CD4-positive, alpha-beta T cell treated with Interleukin-6 at 100 ng/mL for 8 hours (primary cell): ENCODE measurements at places on chromosomes 4 and X.

- DNase-seq, result no peak
Measured at GRCh38 chr4:154427149-154427548, 64.5 kb downstream of the DCHS2 start.

GRCh38 chrX:134444681-134445080 is 15.3 kb upstream of the HPRT1 start:
- no peak for DNase-seq

GRCh38 chr4:87120411-87121162 is 99.8 kb downstream of the KLHL8 start:
- DNase-seq, result no peak

- DNase-seq, result no peak
Measured at GRCh38 chr4:70099206-70099605, 49.0 kb downstream of the HTN1 start.

GRCh38 chr4:163107754-163108153 is 58.9 kb downstream of the NAF1 start:
- no peak for DNase-seq

DNA sequence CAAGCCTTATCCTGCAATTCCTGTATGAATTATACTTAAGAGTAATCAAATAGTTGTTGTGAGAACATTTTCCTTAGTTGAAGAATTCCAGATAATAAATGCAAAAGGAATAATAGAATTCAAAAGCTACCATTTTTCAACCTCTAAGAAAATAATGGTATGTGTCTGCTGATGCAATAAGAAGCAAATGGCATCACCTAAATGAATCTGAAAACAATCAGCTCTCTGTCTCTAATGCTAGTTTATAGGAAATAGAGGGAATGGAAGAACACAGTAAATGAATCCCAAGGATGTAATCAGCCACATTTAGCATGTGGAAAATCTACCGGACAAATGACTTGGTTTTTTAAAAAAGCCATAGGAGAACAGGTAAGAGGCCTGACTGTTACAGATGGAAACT is 115.1 kb downstream of the DCHS2 start:
- no peak for DNase-seq

DNA sequence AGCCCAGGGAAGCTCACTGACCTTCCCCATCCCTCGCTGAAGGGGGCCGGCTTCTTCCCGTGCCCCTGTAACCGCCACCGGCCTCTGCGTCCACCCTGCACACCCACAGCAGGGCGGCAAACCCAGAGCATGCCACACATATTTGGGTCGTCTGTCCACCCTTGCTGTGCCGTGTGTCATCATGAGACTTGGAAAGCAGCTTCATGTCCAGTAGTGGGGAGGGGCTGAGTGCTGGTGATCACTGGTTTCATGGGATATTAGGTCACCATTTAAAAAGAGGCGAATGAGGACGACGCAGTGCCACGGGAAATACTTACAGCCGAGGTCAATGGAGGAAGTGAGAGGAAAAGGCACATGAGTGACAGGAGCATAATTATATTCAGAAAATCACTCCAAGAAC is 74.8 kb downstream of the HTRA3 start:
- no peak for DNase-seq

DNA sequence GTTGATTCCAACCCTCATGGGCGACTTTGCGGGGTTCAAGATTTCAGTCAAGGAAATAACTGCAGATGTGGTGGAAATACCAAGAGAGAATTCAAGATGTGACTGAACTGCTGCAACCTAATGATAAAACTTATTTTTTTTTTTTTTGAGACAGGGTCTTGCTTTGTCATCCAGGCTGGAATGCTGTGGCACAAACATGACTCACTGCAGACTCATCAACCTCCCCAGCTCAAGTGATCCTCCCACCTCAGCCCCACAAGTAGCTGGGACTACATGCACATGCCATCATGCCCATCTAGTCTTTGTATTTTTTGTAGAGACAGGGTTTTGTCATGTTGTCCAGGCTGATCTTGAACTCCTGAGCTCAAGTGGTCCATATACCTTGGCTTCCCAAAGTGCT is 19.5 kb upstream of the WDFY3 start:
- DNase-seq, result no peak

GRCh38 chr4:88831031-88831430 is 133.4 kb upstream of the NAP1L5 start:
- no peak for DNase-seq

GRCh38 chrX:102697494-102697893 is 14.8 kb upstream of the GPRASP2 start:
- DNase-seq, result no peak

GRCh38 chrX:115390078-115390477 is 100.6 kb downstream of the LUZP4 start:
- no peak for DNase-seq

DNA sequence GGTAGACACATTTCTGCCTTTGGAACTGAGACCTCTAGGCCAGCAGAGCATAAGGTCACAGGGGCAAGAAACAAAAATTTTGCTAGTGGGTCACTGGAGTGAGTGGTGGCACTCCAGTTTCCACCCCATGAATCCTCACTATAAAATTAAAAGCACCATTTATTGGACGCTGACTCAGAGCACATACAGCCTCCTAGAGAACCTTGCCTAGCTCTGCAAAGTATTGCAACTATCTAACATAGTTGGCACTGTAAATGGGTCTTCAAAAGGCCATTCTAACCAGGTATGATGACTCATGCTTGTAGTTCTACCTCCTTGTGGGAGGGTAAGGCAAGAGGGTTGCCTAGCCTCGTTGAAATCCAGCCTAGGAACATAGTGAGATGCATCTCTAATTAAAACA is 25.1 kb downstream of the RRAGB start:
- DNase-seq, result no peak

DNA sequence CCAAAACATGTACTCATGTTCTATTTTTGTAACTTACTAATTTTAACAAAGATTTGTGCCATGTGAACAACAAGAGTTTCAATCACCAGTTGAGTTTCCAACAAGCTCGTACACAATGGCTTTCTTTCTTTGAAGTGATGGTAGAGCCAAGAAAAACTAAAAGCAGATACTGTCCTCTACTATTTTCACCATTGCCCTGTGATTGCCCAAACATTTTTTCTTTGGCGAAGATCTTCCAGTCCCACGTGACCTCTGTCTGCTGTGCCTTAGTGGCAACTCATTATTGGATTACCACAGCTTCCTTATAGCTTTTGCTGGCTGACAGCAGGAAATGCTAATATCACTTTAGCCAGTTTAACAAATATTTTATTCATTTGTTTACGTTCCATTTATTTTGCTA is 1147.1 kb downstream of the STIM2 start:
- no peak for DNase-seq

DNA sequence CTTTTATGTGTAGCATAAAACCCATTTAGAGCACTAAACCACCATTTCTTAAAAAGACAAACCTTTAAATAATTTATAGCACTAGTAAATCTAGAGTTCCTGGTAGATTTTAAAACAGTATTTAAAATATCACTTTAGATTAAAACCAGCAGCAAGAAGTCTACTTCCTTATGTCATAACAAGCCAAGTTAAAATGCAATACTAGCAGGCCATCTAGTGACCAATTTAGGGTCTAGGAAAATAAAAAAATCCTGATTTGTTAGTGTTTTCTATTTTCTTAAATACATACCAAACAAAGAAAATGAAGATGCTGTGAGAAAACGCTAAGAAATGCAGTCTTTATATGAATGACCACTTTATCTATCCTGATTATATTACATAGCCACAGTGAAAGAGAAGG is 53.9 kb downstream of the PAPSS1 start:
- DNase-seq, result no peak

- no peak for DNase-seq
Measured at GRCh38 chrX:11754958-11755645, 2.9 kb upstream of the MSL3 start.

DNA sequence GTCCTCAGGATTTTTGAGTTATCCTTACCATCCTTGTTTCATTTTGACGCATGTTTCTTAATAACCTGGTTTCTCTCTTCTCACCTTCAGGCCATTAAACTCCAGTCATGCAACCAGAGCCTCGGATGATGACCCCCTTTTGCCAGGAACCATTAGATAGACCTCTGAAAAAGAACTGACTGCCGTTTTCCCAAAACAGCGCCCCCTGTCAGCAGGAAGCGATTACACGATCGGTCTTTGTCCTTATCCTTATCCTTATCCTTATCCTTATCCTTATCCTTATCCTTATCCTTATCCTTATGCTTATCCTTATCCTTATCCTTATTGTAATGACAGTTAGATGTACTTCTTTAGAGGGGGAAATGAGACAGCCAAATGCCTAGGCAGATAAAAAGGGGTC is 148.4 kb upstream of the ITM2A start:
- DNase-seq, result no peak

- no peak for DNase-seq
Measured at GRCh38 chrX:100874325-100874724, at the start of gene NOX1. Gene NOX1 (minus strand): TSS chrX:100874359. CDS start chrX:100874139, 220 bp downstream.

- DNase-seq, result no peak
Measured at GRCh38 chrX:68944211-68944610, 115.4 kb downstream of the EFNB1 start.

- no peak for DNase-seq
Measured at GRCh38 chrX:39050427-39050826, 249.2 kb downstream of the MID1IP1 start.

DNA sequence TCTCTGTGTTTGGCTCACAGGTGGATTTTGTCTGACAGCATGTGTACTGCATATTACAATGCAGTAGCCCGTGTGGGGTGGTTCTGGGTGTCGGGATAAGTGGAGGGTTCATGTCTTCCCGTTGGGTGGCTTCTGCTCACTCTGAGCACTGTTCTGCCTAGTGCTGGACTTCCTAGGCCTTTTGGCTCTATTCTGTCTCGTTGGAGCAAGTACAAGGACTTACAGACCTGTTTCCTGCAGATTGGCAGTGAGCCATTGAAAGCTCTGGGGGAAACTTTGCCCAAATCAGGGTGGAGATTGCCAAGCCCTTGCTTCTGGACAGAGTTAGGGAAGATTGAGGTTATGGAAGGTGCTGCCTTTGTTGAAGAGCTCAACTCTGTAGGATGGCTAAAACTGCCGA is 91.1 kb upstream of the SLC4A4 start:
- no peak for DNase-seq

DNA sequence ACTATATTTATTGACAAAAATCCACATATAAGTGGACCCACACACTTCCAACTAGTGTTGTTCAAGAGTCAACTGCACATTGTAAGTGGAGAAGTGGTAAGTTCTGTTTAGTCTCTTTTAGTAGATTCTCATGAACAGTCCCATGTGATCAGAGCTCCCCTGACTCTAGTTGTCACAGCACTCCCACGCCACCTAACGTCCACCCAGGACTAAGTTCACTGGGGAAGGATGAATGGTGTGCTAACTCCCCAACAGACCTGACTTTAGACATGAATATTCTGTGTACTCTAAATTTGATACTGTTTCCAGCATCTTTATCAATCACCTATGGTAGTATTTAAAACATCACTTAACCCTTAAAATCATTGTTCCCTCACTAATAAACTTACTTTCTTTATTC is 59.8 kb downstream of the PACRGL start:
- no peak for DNase-seq

- DNase-seq, result no peak
Measured at GRCh38 chrX:53494436-53494835, 60.3 kb upstream of the HSD17B10 start.

GRCh38 chr4:105921301-105921700 is 26.0 kb downstream of the NPNT start:
- no peak for DNase-seq

GRCh38 chr4:54473077-54473545 is 184.6 kb upstream of the KIT start:
- no peak for DNase-seq

DNA sequence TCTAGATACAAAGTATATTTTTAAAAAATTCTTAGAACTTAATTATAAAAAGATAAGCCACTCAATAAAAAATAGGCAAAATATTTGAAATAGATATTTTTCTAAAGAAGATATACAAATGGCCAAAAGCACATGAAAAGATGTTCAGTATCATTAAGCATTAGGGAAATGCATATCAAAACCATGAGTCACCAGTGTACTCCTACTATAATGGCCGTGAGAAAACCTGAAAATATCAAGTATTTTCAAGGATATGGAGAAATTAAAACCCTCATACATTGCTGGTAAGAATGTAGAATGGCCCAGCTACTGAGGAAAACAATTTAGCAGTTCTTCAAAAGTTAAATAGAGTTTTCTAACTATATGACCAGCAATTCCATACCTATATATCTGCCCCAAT is 337.9 kb downstream of the CAMK2D start:
- no peak for DNase-seq

- DNase-seq, result no peak
Measured at GRCh38 chr4:101707596-101707995, 82.9 kb upstream of the BANK1 start.

DNA sequence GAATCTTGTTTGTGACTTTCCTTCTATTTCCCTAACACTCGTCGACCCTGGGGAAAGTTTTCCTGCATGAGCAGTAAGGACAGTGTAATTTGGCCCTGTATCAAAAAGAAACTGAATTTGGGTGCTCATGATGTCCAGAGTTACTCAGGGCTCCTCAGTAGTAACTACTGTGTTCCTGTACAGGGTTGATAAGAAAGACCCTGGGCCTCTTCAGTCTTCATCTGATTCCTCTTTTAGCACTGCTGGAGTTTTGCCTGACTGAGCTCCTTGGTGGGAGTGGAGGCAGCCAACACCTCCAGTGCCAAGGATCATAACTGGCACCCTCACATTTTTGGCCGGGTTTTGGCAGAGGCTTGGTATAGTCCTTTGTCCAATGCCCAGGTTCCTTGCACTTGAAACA is 7.1 kb upstream of the AREG start:
- no peak for DNase-seq

DNA sequence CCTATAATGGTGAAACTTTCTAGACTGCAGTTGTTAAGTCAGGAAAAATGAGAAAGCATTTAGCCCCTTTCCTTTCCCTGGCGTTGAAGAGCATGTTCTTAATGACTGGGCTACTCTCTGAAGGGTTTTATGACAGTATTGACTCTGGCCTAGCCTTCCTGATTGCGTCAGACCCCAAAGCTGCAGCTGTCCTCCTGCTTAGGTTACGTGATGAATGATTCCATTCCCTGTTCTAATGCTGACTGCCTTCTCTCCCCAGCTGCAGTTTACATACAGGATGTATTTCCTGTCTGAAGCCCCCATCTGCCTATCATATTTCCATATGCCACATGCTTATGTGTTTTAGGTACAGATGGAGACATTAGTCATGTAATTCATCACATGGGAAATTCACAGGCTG is 105.8 kb upstream of the EGFL6 start:
- DNase-seq, result no peak

- DNase-seq, result no peak
Measured at GRCh38 chr4:65066106-65066505, 604.2 kb downstream of the EPHA5 start.

- no peak for DNase-seq
Measured at GRCh38 chrX:33211356-33212260, at the start of gene DMD. Gene DMD (minus strand): TSS chrX:33211549. CDS start chrX:33211312, 237 bp downstream.

GRCh38 chr4:32789026-32789608 is 2068.9 kb downstream of the PCDH7 start:
- DNase-seq, result no peak

DNA sequence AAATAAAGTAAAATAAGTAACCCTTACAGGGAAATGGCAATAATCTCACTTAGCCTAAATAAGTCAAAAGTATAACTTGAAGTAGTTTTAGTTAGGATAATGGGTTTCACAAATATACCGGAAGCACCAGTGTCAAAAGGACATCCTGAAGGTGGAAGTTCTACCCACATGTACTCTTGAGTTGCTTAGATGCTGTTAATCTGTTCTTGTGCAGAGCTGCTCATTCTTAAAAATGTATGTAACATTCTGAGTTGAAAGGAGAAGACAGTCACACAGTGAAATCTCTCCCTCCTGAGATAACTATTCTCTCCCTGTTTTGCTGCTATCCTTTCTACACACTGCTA is 11.2 kb upstream of the CCNG2 start:
- no peak for DNase-seq
